Activated CD4-positive, alpha-beta T cell treated with anti-CD3 and anti-CD28 coated beads for 36 hours (primary cell): ENCODE measurements at places on chromosomes 16 and 17. TPM values are rescaled to one million over a fixed set of nuclear protein-coding genes. Genes with fewer than 3 reads are reported as not detected.
A peak's percentile ranks its signal among the peaks of the same experiment; 100 is the strongest.

The CLDN6 gene
- total RNA-seq = not detected

The TBC1D3K gene
- not detected for total RNA-seq

The LGALS9B gene
- total RNA-seq = not detected

The ELMO3 gene
- total RNA-seq = 4.6 TPM

The FBXL16 gene
- 6.1 TPM for total RNA-seq

The CDC6 gene
- total RNA-seq = 105 TPM

DNA sequence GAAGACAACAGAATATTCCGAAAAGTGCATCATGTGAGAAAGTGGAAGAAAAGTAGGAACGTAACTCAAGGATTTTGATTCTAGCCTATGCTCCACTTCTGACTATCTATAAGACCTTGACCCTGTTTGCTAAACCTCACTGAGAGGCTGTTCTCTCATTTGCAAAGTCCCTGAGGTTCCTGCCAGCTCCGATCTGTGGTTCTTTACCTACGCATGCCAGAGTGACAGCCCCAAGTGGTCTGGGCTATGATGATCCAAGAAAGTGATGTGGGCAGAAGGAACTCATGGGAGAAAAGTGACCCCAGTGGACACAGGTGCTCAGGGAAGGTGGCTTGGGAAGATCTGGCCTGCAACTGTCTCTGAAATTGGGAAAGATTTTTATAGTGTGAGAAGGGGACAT is 301.1 kb upstream of the CDH11 start:
- H3K27ac ChIP-seq = no peak overlapping the region
- no peak overlapping the region for H3K4me3 ChIP-seq

DNA sequence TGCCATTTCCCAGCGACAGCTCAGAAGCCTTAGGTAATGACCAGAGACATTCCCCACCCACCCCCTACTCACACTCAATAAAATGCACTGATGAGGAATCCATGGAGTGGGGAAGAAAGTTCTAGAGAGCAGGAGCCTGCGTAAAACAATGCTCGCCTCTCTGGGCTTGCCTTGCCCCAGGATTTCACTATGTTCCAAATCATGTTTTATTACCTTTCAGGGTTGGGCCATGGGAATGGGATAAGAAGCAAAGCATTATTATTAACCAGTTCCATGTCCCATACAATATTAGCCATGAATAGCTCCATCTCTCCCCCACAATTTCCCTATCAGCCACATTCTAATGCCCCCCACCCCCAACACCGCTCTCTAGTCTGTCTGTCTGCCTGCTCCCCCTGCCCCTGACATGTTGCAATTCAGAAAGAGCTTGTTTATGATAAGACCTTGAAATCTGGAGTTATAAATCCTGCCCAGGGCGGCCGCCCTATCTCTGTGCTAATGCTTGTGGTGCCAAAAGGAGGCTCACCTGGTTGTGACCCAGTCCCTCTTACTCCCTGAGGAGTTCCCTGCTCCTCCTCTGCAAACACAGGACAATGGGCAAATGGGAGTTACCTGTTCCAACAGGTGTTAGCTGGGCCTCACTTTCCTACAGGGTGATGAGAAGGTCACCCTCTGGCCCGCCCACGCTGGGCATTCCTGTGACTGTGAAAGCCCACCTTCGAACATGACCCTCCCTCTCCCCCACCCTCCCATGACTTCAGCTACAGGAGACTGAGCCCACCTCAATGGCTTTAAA is 28.0 kb upstream of the DDX52 start:
- H3K4me3 ChIP-seq = no peak overlapping the region
- no peaks in the 10 kb centered on the region for H3K4me1 ChIP-seq
- H3K27ac ChIP-seq = no peak overlapping the region
- H3K27me3 ChIP-seq = peaks cover 3% of the 10 kb centered on the region
- H3K36me3 ChIP-seq = no peaks in the 10 kb centered on the region
- DNase-seq = no peak

DNA sequence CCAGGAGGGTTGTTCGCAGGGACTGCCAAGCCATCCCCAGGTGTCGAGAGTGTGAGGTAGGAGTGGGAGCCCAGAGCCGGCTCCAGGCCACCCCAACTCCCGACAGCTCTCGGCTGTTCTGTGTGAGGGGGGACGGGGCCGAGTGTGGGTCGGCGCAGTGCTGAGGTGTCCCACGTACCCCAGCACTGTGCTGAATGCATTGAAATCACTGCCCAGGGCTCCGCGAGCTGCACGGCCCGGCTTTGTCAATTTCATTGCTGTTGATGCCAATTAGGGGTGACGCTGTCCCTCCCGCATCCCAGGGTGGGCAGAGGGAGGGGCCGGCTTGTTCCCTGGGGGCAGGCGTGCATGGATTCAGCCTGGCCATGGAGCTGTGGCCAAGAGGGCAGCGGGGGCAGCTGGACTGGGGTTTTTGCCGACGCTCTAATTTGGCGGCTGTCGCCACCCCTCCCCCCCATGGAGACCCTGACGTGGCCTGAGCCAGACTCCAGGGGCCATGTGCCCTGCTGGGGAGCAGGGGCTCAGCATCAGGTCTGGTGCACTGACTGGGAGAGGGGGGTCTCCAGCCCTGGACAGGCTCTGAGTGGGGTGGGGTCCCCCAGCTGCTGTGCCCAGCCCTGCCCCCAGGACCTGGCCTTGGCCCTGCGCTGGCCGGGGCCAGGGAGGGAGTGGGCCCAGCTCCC is 14.3 kb downstream of the CENPX start:
- no peaks in the 10 kb centered on the region for H3K36me3 ChIP-seq
- no peaks in the 10 kb centered on the region for H3K4me1 ChIP-seq
- H3K4me3 ChIP-seq = no peak overlapping the region
- DNase-seq = no peak

DNA sequence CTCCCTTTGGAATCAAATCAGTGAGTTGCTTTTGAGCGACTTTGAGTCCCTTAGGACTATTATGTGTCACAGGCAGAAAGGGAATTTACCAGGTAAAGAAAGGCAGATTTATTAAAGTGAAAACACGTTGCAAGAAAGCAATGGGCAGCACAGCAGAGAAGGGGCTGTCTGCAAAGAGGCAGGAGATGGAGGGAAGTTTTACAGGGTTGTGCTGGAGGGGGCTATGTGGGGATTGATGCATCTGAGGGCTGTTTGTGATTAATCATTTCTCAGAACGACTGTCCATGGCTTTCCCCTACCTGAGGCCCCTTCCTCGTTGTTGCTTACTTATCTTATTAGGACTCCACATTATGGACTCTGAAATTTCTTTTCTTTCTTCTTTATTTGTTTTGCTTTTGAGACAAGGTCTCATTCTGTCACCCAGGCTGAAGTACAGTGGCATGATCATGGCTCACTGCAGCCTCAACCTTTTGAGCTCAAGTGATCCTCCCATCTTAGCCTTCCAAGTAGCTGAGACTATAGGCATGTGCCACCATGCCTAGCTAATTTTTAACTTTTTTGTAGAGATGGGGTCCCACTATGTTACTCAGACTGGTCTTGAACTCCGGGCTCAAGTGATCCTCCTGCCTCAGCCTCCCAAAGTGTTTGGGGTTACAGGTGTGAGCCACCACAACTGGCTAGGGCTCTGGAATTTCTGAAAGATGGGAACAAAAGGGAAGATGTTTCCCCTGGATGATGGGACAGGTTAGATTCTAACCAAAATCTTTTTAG is 5.5 kb downstream of the WWP2 start:
- H3K4me3 ChIP-seq = no peak overlapping the region
- peaks cover 64% of the 10 kb centered on the region for H3K4me1 ChIP-seq
- peak overlapping the region; percentile 67 for H3K27ac ChIP-seq
- H3K27me3 ChIP-seq = no peaks in the 10 kb centered on the region
- DNase-seq = peak; percentile 29
- H3K36me3 ChIP-seq = peaks cover 3% of the 10 kb centered on the region

DNA sequence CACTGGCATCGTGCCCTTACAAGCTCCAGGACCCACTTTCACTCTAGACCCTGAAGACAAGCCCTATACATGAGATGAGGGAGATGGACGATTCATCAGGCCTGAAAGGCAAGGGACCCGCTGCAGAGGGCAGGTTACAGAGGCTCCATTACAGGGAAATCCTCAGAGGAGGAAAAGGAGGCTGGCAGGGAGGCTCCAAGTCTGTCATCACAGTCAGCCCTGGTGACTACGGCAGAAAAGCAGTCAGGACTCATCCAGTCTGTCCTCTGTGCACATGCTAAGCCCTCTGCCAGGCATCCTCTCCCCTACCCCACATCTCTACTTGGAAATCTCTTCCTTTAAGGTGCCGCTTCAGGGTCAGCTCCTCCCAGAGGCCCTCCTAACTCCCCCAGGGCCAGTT is 197.7 kb upstream of the CDH5 start:
- no peak overlapping the region for H3K4me3 ChIP-seq
- no peaks in the 10 kb centered on the region for H3K36me3 ChIP-seq
- no peak overlapping the region for H3K27ac ChIP-seq
- DNase-seq = no peak
- no peaks in the 10 kb centered on the region for H3K4me1 ChIP-seq
- H3K27me3 ChIP-seq = no peaks in the 10 kb centered on the region

- no peak overlapping the region for H3K4me3 ChIP-seq
- no peak overlapping the region for H3K27ac ChIP-seq
- no peak for DNase-seq
- H3K27me3 ChIP-seq = no peaks in the 10 kb centered on the region
- H3K36me3 ChIP-seq = peaks cover 22% of the 10 kb centered on the region
Observed at GRCh38 chr16:71681360-71681759, 43.1 kb downstream of the PHLPP2 start.

DNA sequence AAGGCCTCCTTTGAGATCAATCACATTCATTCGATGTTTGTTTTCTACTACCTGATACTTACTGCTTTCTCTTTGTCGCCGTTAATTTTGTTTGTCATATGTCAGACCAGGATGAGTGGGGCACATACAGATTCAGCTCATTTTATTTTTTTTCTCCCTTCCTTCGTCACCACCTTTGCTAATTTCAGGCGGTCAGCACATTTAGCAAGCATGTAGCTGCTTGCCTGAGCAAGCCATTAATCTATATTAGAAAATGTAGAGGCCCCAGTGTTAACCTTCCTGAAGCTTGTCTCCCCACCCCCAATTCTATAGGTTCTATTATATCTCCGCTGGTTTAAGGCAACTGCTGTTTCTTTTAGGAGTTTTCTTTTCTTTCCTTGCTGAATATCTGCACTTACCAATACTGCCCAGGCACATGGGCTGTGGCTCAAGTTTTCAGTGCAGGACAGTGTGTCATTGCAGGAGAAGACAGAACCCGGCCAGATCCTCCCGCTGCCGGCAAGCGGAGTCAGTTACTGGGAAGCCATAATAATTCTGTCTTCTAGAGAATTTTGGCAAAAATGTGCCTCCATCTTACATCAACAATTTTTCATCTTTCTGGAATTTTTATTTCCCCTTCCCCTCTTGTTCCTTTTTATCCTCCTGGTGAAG is 714.3 kb downstream of the WWOX start:
- no peaks in the 10 kb centered on the region for H3K36me3 ChIP-seq
- H3K4me1 ChIP-seq = no peaks in the 10 kb centered on the region
- no peak overlapping the region for H3K4me3 ChIP-seq

DNA sequence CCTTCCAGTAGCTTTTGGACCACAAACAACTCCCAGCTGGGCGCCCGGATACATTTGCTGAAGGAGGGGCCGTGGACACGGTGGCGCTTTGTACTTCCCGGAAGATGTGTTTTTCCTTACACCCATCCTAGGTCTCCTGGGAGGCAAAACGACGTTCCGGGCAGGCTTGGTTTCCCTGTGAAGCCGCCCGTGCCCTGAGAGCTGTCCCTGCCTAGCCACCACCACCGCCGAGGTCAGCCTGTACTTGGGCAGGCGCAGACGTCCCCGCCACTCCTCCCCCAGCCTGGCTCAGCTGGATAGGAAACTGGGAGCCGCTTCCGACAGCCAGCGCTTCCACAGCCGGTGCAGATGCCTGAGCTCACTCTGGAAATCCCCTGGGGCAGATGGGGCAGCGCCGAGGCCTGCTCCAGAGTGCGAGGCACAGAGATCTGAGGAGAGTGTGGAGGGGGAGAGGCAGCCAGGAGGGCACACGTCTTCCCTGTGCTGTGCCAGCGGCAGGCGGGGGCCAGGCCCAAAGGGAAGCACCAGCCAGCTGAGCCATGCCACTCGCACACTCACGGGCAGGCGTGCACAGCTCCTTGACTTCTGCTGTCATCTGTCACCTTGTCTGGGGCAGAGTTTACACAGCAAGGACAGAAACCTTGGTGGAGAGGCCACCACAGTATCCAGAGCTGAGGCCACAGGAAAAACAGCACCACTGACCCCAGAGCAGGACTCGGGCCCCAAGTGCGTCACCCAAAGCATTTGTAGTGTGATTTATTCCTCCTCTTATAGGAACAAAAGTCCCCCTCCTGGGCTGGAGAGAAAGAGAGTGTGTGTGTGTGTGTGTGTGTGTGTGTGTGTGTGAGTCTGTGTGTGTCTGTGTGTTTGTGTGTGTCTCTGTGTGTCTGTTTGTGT is 3.0 kb downstream of the RHBDF2 start:
- peak overlapping the region; percentile 13 for H3K27ac ChIP-seq
- peaks cover 37% of the 10 kb centered on the region for H3K4me1 ChIP-seq
- DNase-seq = no peak
- H3K27me3 ChIP-seq = no peaks in the 10 kb centered on the region
- H3K4me3 ChIP-seq = no peak overlapping the region

GRCh38 chr17:77867308-77867781 is 91.2 kb upstream of the TNRC6C start:
- H3K36me3 ChIP-seq = no peaks in the 10 kb centered on the region
- H3K4me3 ChIP-seq = no peak overlapping the region
- peaks cover 25% of the 10 kb centered on the region for H3K4me1 ChIP-seq
- no peak for DNase-seq

DNA sequence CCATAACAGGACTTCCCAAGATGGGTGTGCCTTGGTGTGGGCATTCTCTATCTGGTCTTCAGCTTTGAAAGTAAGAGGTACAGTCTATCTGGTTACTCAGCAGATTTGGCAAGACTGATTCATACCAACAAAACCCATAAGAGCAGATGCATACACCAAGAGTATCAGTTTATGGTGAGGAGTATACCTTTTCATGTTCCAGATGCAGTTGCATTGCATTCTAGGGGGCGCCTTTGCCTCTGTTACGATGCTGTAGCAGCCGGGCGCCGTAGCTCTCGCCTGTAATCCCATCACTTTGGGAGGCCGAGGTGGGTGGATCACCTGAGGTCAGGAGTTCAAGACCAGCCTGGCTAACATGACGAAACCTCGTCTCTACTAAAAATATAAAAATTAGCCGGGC is 31.1 kb upstream of the CARMIL2 start:
- no peak overlapping the region for H3K4me3 ChIP-seq
- peak; percentile 46 for DNase-seq
- no peaks in the 10 kb centered on the region for H3K4me1 ChIP-seq
- H3K27ac ChIP-seq = no peak overlapping the region

GRCh38 chr17:33750943-33751701 is 458.0 kb upstream of the ASIC2 start:
- no peaks in the 10 kb centered on the region for H3K36me3 ChIP-seq
- H3K4me1 ChIP-seq = peaks cover 5% of the 10 kb centered on the region
- H3K27ac ChIP-seq = no peak overlapping the region
- peaks cover 35% of the 10 kb centered on the region for H3K27me3 ChIP-seq
- DNase-seq = peak; percentile 80

- H3K27me3 ChIP-seq = no peaks in the 10 kb centered on the region
- DNase-seq = no peak
- H3K27ac ChIP-seq = no peak overlapping the region
- peaks cover 38% of the 10 kb centered on the region for H3K4me1 ChIP-seq
- H3K4me3 ChIP-seq = no peak overlapping the region
- H3K36me3 ChIP-seq = no peaks in the 10 kb centered on the region
Observed at GRCh38 chr17:40074871-40075200, 12.1 kb downstream of the THRA start.
